HFFc6 (cell line): ENCODE measurements at places on chromosomes 7 and 10.

GRCh38 chr10:75057680-75058079 is 53.8 kb upstream of the SAMD8 start:
- no peak for DNase-seq

DNA sequence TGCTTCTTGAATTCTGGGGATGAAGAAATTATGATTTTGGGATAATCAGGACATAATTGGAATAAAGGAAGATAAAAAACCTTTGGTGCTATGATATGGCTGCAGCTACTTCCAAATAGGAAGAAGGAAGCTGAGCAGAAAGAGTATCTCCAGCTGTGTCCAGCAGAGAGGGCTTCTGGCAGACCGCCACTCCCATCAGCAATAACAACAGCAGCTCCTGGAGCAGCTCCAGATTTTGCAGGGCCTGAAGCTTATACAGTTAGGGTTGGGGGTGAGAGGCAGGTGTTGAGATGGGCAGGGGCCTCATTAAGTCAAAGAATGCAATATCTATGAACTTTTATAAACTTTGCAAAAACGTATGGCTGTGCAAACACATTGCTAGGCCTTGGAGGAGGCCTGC is 62.3 kb downstream of the C10orf120 start:
- DNase-seq = no peak

DNA sequence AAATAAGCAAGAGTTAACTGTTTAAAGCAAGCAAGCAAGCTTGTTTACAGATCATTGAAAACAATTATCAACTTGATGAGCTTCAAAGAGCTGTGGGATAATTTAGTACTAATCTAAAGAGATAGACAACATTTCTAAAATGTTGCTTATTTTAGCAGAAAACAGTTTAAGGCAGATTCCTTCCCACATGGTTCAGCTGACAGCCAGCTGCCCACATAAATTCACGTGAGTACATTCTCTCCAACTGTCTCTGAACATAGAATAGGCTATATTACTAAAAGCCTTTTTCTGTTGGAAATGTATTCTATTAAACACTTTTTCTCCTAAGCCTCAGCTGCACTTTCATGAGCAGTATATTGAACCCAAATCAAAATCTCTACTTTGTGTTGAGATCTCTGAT is 174.1 kb downstream of the LRRN3 start:
- no peak for DNase-seq

- no peak for DNase-seq
Measured at GRCh38 chr10:125607689-125608290, 75.2 kb downstream of the TEX36 start.

DNA sequence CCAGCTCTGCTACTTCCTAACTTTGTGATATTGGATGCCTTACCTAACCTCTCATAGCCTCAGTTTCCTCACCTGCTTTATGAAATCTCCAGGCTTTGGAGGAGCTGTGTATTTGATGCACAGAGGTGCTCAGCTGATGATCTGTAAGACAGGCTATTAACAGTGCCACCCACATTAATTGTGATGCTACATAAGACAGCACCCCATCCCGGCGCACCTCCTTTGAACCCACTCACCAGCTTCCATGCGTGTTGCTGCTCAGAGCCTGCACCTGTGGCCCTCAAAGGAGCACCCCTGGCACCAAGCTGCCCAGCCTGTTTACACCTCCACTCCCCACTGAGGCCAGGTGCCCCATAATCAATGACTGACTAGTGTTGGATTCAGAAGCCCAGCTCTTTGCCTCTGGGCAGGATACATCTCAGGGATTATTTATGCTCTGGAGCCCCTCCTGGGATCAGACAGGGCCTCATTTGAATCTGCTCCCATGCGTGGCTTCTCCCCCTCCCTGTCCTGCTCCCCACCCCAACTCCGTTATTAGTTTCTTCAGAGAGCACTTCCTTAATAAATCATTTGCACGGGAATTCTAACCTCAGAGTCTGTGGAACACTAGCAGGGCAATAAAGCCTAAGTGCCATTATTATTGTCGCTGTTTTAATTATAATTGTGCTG is 87.7 kb downstream of the GFRA1 start:
- DNase-seq = no peak

DNA sequence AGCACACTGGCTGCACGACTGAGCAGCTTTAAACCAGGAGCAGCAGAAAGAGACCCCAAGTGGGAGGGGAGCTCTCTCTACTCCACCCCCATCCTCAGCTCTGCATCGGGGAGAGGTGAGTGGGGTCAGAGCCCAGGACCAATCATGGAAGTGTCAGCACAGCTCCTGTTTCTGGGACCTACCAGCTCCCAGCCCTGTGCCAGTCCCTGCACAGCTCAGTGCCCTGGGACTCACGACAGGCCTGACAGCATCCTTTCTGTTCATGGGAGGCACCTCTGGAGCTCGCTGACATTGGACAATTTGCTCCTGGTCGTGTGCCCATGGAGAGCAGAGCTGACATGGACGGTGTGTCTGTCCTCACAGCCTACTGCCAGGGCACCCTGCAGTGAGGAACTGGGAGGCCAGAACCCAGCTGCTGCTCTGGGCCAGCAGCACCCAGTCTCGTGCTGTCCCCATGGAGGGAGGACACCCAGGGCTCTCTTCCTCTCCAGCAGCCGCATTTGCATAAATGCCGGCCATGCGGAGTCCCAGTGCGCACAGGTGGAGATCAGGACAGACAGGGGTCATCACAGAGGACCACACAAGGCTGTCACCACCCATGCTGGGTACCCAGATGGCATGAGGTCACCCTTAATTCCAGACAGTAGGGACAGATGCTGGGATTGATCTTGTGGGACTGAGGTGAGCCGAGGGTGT is 45.9 kb upstream of the MSMB start:
- no peak for DNase-seq

GRCh38 chr7:101151908-101152651 is 2.2 kb upstream of the AP1S1 start:
- DNase-seq = no peak

DNA sequence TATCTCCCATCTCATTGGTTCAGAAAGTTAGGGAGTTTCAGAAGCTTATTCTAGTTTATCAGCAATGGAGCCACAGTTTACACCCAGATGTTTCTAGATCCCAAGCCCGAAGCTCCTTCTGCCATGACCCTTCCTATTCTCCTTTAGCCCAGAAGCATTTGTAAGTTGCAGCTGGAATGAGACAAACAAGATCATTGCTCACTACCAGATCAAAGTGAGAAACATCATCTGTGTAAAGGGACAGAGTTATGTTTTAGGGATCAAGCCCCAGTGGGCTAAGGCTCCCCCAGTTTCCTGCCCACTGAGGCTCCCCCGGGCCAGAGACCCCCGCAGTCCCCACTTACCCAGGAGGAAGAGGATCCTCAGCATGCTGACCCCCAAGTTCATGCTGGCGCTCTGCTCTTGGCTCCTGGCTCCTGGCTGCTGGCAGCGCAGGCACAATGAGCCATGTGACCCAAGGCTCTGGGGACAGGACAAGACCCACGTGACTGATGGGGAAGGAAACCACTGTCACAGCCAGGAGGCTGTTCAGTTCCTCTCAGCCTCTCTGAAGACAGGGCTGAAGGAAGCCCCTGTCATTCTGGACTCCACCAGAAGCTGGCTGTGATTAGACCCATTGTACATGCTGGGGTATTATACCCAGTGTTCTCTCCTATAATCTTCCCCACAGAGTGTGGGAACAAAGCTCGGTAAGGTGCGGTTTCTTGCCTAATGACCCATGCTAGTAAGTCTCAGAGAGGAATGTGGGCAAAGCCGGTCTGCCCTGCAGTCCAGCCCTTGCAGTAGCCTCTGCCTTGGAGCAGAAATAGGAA is at the start of gene TMEM273:
Gene TMEM273, minus strand, starts transcription at position 442 of the 812 bp plus-strand sequence. Its CDS starts 55 bp downstream, at position 387.
- DNase-seq = no peak

DNA sequence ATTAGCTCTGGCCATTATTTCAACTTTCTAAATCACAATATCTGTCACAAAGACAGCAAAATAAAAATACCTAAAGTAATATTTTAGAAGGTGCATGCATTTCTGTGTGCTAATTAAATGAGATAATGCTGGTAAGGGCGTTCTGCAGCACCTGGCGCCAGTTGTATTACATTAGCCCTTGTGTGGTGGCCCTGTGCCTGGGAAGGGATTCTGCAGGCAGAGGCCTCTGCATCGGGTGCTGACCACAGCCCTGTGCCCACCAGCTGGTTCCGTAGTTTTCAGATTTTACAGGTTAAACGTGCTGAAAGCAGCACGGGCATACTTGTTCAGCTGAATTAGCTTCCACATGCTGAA is 157.7 kb upstream of the PRKCQ start:
- no peak for DNase-seq

DNA sequence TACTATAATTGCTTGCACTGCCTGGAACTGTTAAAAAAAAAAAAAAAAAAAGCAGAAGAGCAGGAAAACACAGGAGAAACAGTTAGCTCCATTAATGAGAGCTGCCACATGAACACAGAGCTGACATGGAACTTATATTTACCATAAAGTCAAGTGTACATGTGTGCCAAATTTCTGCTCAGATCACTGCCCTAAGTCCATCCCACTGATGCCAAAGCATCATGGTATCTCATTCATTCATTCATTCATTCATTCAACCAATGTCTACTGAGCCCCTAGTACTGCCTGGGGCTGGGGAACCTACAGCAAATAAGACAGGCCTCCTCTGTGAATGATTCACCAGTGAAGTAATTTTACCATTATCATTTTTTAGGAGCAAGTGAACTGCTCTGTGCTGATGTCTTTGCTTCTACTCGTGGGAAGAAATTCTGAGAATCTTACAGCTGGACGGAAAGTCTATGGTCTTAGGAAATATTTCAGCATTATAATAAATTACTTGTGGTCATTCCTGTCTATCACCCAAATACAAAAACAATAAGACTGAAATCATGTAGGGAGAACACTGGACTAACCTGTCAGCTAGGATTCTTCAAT is 58.8 kb upstream of the ABLIM1 start:
- DNase-seq = no peak

DNA sequence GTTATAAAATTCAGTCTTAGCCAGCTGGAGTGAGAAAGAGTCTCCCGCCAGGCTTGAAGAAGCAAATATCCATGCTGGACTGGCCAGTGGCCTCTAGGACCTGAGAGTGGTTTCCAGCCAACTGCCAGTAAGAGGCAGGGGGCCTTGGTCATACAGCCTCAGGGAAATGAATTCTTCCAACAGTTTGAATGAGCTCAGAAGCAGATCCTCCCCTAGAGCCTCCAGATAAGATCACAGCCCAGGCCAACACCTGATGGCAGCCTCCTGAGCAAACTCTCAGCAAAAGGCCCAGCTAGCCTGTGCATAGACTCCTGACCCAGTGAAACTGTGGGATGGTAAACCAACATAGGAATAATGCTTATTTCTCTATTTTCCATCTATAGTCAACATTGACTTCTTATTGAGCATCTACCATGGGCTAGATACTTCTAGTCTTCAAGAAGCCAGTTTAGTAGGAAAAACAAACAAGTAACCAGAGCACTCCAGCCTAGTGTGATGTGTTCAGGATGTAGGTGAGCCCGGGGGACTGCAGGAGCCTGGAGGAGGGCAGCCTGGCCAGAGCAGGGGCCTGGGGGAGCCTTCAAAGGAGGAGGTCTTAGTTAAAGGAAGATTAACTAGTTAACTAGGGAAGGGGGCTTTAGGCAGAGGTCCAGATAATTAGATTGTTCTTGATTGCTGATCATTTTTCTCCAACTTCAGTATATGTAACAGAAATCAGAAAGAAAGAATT is 115.4 kb upstream of the ADO start:
- no peak for DNase-seq

GRCh38 chr7:73606801-73607691 is 17.3 kb downstream of the MLXIPL start:
- no peak for DNase-seq

- no peak for DNase-seq
Measured at GRCh38 chr10:21744223-21744622, 210.2 kb downstream of the MLLT10 start.

GRCh38 chr10:5871596-5871995 is 18.1 kb downstream of the ANKRD16 start:
- DNase-seq = no peak

- DNase-seq = no peak
Measured at GRCh38 chr7:87204933-87205332, 14.6 kb downstream of the TMEM243 start.

GRCh38 chr7:20598459-20599309 is 16.8 kb upstream of the ABCB5 start:
- DNase-seq = peak; percentile 48

DNA sequence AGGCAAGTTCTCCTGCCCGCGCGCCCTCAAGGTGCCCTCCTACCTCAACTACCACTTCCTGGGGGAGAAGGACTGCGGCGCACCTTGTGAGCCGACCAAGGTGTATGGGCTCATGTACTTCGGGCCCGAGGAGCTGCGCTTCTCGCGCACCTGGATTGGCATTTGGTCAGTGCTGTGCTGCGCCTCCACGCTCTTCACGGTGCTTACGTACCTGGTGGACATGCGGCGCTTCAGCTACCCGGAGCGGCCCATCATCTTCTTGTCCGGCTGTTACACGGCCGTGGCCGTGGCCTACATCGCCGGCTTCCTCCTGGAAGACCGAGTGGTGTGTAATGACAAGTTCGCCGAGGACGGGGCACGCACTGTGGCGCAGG is 1.4 kb downstream of the FZD1 start:
- no peak for DNase-seq

GRCh38 chr7:122383934-122384333 is 79.4 kb upstream of the FEZF1 start:
- DNase-seq = no peak

DNA sequence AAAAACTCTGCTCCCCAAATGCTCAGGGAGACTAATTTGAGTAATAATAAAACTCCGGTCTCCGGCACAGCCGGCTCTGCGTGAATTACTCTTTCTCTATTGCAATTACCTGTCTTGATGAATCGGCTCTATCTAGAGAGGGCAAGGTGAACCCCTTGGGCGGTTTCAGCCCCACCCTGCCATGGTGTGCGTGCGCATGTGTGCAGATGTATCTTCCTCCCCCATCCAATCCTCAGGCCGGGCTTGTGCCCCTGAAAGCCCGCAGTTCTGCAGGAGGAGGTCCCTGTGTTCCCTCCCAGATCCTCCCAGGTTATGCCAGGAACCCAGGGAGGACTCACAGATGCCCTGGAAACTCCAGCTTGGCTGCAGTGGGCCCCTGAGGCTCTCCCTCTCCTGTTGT is 48.3 kb upstream of the MYL10 start:
- no peak for DNase-seq

DNA sequence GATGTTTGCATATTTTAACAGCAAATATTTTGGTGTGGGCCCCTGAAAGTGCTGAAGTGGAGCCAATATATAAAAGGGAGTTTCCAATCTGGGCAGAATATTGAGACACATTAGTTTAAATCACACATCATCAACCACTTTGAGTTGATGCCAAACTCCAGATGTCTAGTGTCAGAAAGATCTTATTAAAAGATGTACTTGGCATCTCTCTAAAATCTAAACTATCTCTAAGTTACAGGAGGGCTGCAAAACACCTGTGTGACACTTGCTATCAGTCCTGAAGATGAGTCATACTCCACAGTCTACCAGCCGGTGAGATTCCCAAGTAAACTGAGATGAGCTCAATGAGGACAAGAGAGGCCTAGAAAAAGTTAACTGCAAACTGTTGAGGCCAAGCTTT is 11.4 kb downstream of the JAZF1 start:
- DNase-seq = no peak
